Germinal center (tissue), 1 donor: ENCODE measurements at places on chromosomes 1 and 21.

- DNase-seq, result peak; percentile 44
Observed at GRCh38 chr1:207004931-207005830, 27.4 kb downstream of the C1orf116 start.

GRCh38 chr1:147238925-147239820 is 3.3 kb upstream of the CHD1L start:
- no peak for DNase-seq

DNA sequence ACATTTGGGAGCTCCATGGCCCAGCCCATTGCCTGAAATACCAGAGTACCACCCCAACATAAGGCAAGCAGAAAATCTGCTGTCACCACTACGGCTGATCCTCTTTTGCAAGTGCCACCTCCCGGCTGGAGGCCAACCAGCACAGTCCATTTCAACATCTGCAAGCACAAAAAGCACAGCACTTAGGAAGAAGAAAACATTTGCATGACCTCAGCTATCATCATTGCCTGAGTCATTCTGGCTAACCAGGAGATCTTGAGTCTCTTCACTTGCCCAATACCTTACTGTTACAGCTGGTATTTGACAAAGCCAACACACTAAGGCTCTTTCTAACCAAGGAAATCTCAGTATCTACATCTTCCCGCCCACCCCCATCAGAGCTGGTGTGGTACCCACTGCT is 55.9 kb downstream of the NEK7 start:
- DNase-seq, result no peak

GRCh38 chr1:225412321-225412720 is 15.5 kb downstream of the LBR start:
- no peak for DNase-seq

DNA sequence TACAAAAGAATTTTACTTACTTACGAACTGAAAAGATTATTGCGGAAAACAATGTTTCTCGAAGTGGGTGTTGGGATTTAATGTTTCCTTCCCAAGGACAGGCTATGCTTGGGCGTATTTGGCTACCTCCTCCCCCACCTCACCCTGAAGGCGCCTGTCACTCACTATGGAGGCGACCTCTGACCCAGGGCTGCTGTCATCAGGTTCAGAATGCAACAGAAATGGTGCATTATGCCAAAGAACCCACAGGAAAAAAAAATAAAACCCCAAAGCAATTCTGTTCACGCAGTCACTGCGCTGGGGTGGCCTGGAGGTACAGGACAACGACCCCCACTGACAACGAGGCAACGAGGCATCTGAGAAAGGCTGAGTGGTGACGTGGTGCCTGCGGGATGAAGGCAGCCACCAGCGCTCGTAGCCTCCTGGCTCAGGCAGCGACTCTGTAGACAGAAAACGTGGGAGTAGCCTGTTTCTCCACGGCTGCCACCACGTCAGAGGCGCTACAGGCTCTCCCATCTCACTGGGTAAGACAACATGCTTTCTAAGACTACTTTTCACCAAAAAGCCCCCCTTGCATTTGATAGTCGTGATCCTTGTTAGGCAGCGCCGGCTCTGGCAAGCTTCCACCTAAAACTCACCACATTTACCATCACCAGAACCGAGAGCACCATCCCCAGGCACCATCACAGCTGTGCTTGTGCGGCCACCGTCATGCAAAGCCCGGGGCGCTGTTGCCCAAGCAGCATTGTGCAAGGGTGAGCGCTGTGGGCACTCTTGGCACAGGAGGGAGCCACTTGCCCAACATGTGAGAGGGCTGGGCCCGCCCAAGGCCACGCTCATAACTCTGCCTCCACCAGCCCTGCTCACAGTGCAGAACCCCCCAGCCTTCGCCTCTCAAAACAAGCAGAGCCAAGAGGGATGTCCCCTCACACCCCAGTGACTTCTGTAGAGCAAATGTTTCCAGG is 14.3 kb downstream of the NADK start:
- no peak for DNase-seq

DNA sequence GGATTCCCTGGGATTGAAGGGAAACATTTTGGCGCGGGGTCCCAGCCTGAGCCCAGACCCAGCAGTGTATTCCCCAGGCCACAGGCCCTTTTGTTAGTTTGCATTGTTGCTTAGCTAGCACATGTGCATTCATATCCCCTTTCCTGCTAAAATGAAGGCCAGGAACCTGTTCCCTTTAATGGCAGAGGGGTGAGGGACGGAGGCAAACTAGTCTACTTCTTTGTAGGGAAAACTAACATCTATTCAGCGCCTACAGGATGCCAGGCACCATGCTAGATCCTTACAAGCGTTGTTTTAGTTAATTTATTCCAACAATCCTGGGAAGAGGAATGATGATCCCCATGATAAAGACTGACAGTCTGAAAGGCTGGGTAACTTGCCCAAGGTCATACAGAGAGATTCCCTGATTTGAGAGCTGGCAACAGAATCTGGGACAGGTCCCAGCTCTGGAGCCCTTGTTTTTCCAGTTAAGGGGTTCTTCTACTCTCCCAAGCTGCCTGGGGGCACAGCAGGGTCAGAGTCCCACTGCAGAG is 595 bp upstream of the E2F2 start:
- no peak for DNase-seq

GRCh38 chr21:42382915-42383314 is 12.9 kb downstream of the TMPRSS3 start:
- DNase-seq, result no peak

DNA sequence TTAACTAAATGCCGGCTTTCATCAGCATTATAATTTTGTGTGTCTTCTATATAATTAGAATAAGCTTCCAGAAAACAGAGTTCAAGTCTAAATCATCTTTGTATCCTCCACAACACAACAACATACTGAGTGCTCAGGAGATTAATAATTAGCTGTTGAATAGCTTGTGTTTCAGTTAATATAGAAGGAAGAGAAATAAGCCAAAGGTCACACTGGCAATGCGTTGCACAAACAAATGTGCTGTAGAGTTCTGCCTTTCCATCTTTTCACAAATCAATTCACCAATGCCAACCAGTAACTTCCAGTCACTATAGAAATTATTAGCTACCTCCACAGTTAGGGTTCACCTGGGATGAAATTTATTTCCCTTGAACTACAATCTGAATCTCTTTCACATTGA is 132.0 kb downstream of the LMX1A start:
- no peak for DNase-seq
